Muscle of back (tissue), 13 donors: ENCODE measurements at places on chromosomes 5 and 9.

- DNase-seq = no peak
Measured at GRCh38 chr9:137437691-137438590, 3.2 kb downstream of the ENTPD8 start.

DNA sequence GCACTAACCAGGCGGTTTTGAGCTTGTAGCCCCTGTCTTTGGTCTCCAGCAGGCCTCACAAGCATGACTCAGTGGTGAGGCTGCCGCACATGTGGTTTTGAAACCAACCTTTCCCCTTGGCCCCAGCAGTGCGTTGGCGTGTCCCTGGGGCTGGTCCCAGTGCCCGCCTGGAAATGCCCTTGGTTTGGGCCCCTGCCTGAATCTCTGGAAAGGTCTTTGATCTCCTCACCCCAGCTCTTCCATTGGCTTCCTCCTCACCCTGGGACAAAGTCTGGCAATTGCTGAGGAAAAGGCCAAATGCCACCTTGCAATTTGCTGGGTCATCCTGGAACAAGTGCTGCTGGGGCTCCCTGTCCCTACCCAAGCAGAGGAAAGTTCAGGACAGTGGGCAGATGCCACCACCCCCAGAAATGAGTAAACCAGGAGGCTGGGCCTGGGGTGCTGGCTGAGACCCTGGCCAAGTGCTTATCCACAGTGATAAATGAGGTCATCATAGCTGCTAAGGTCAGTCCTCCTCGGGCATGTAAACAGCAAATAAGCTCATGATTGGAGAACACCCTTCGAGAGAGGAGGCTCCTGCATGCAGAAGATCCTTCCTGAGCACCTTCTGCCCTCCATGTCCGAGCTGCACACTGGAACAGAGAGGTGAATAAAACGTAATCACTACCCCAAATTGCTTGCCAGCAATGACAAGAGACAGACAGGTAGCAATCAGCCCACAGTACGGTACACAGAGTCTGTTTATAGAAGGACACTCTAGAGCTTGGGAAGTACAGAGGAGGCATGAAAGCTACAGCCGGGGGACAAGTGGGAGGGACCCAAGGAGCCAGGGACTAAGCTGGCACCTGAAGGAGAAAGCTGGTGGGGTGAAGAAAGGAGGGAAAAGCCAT, 98.9 kb upstream of the CPEB4 start:
- no peak for DNase-seq

GRCh38 chr9:72349240-72349639, 15.8 kb downstream of the ZFAND5 start:
- no peak for DNase-seq

DNA sequence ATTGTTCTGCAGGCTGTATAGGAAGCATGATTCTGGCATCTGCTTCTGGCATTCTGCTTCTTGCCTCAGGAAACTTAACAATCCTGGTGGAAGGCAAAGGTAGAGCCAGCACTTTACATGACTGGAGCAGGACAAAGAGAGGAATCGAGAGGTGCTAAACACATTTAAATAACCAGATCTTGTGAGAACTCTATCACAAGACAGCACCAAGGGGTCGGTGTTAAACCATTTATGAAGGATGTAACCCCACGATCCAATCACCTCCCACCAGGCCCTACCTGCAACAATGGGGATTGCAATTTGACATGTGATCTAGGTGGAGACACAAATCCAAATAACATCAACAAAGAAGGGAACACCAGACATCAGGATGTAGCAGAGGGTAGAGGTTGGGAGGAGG, 221.5 kb downstream of the CDH12 start:
- no peak for DNase-seq

GRCh38 chr9:72534931-72535330, 13.5 kb downstream of the TMC1 start:
- no peak for DNase-seq

DNA sequence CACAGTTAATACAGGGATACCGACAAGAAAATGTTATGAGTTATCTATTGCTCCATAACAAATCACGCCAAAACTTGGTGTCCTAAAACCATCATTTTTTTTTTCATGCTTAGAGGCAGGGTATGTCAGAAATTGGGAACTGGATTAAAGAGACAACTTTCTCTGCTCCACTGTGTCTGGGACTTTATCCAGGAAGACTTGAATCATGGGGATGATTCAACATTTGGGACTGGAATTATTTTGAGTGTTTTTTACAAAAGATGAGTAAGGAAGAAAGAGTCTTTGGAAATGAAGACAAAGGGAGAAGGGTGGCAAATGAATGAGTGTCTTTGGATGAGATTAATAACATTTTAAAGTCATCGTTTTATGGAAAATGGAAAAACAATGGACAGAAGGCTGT, 1883.7 kb upstream of the C9orf72 start:
- DNase-seq = peak; percentile 38

DNA sequence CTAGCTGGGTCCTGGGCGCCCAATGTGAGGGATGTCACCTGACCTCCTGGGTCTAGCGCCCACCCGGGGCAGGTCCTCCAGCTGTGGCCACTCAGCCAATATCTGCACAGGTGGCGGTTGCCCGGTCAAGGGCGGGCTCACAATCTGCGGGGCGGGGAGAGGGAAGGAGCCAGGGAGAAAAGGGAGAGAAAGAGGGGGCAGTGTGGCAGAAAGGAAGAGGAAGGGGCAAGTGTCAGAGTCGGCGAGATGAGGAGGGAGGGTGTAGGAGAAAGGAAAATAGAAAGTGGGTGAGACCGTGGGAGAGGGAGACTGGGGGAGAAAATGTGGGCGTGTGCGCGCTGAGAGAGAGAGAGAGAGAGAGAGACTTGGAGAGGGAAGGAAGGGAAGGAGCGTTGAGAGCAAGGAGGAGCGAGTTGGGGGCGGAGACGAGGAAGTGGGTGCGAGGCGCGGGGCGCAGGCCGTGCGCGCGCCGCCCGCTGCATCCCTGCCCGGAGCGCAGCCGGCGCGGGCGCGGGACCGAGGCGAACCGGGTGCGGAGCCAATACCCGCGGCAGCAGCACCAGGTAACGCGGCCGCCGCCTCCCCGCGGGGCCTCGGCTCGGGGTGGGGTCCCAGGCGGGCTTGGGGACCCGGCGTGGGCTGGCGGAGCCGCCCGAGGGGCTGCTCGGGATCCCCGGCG, at the start of gene HRH2:
Gene HRH2 (plus strand): TSS at position 479 of the 679 bp plus-strand sequence. CDS start 25,163 bp downstream, outside the sequence.
- peak; percentile 34 for DNase-seq

GRCh38 chr9:134690946-134691694, 49.5 kb downstream of the COL5A1 start:
- no peak for DNase-seq

DNA sequence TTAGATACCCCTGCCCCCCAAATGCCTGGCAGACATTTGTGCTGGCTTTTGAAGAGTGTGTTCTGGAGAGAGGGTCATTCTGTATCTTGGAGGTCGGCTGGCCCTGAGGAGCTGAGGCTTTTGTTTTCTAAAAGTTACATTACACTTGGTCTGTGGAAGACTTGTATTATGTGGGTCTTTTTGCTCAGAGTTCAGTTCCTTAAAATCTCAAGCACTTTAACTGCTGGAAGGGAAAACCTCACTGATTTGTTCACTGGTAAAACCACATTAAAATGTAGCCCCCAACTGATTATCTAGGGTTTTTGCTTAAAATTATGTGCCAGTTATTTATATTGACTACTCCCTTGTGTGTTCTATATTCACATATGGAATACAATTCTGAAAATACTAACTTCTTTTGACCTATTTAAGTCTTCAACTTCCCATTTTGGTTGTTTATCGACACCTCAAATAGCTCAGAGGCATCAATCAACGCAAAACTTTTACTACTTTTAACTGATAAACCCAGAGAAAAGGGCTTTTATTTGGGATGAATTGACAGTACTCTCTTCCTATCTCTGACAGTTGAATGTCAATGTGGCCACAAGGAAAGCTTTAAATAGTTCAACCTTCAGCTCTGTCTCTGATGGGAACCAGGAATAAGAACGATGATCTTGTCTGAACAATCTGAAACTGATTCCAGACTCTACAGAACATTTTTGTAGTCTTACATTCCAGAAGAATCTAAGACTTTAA, 54.0 kb upstream of the MAP3K1 start:
- no peak for DNase-seq

GRCh38 chr5:1788200-1788599, 11.4 kb downstream of the MRPL36 start:
- no peak for DNase-seq

GRCh38 chr5:124238350-124238749, 508.1 kb downstream of the ZNF608 start:
- no peak for DNase-seq
